Germinal center (tissue), 1 donor: ENCODE measurements at places on chromosomes 16 and 17.

GRCh38 chr16:57966204-57966771, 4.6 kb downstream of the CNGB1 start:
- DNase-seq, result no peak

DNA sequence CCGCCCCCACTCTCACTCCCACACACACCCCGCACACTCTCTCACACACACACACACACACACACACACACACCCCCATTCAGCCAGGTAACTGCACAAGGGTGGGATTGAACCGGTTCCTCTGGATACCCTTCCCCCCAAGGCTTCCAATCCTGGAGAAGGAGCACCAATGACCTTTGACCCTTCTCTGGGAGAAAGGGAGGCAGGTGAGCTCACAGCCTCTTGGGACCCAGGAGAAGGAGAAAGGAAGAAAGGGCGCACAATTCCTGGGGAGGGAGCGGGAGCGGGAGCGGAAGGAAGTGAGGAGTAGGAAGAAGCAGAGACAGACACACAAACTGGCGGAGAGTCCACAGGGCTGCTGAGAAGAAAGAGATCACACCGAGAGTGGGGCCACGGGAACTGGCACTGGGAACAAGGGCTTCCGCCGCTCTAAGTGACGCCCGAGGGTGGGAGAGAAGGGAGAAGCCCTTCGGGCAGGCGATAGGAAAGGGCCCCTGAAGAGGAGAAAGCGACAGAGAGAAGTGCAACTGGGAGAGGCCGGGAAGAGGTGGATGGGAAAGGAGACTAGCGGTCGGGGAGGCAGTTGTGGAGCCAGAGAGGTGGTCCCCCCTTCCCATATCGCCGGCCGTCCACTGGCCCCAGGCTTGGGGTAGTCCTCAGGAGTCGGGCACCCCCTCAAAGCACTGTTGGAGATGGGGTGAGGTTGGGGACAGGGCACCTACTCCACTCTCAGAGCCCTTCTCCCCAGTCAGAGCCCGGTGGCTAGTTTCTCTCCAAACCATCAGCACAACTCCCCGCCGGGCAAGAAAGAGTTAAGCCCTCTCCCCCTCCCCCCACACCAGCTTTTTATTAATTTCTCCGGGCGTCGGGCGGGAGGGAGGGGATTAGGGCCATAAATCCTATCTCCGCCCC, 1.3 kb downstream of the SAMD14 start:
- no peak for DNase-seq

GRCh38 chr16:86087011-86087895, 188.3 kb downstream of the IRF8 start:
- no peak for DNase-seq

DNA sequence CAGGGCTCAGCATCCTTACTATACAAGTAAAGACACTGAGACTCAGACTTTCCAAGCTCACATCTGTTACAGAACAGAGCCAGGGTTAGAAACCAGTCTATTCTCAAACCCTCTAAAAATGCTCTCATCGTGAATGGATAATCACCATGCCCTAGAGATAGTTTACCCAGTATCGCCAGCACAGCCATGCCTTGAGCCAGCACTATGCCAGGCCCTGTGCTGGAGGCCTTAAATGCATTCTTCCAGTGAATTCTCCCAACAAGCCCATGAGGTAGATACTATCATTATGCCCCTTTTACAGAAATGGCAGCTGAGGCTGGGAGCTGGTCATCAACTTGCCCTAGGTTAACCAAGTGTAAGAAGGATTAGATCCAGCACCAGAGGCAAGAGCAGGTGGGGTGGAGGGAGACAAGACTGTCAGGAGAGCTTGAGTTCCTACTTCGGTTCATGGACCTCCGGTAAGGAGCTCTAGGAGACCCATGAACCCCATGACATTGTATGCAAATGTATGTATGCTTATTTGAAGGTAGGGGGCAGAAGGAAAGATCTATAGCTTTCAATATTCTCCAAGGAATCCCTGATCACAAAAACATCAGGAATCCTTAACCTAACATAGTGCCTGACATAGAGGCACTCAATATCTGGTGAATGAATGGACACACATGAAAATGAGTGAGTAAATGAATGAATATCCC, 5.2 kb downstream of the KRT14 start:
- DNase-seq, result no peak

- DNase-seq, result no peak
These were observed 9.3 kb downstream of the ZNF689 start for GRCh38 chr16:30600929-30601328.

DNA sequence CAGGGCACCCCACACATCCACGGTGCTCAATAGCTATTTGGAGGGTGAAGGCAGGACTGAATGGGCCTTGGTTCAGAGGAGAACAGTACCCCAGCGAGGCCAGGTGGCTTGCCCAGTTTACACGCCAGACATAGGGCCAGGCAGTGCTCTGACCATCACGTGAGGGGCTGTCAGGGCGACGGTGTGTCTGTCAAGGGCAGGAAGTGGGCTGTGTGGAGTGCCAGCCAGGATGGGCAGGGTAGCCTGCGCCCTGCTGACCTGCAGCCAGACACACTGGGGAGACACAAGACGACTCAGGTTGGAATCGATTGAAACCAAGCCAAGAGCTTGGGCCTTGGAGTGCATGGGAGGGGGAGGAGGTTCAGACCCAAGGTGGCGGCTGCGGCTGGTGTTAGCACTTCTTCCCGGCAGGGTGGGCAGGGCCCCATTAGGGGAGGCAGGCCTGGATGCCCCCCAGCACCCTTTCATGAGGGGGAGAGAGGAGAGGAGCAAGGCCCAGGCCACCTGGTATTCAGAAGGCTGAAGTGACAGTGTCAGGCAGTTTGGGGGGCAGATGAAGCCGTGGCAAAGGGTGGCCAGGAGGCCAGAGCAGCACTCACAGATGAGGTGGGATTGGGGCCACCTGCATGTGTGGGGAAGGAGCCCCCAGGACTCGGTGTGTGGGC, 68.2 kb downstream of the SREBF1 start:
- DNase-seq, result no peak

DNA sequence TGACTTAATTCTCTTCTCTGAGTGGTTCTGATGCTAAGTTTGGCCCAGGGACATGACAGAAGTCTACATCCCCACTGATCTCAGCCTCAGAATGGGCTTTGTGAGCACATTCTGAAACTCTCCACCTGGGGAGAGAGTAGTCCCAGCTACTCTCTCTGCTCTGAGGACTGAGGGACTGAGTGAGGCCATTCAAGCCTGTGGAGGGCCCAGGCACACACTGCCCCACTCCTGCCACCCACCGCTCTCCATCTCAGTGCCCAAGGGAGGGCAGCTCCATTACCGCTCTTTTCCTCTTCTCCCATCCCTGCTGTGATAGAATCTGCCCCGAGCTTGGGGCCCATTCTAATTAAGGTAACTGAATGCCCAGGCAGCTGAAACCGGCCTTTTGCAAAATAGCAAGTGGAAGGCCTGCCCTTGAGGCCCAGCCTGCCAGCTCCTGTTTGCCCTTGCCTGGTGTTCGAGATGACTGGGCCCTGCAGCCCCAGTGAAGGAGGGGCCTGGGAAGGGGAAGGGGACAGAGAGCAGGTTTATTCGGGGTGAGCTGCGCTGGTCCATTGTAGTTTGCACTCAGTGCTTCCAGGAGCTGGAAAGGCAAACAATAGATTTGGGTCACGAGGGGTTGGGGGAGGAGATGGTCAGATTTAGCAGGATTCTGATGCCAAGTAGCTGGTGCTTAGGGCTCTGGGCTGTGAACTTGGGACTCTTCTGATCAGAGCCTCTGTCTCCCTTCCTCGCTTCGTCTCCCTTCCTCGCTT, 76.2 kb downstream of the RAB11FIP4 start:
- no peak for DNase-seq

DNA sequence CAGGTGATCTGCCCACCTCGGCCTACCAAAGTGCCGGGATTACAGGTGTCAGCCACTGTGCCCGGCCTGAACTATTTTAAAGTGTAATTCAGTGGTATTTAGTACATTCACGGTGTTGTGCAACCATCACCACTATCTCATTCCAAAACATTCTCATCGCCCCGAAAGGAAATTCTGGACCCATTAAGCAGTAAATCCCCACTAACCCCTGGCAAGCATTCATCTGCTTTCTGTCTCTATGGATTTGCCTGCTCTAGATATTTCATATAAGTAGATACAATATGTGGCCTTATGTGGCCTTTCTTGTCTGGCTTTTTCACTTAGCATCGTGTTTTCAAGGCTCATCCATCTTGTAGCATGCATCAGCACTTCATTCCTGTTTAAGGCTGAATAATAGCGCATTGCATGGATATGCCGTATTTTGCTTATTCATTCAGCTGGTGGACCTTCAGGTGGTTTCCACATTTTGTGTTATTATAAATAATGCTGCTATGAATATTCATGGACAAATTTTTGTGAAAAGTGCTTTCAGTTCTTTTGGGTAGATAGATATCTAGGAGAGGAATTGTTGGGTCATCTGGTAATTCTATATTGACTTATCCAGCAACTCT, 8.4 kb upstream of the HERPUD1 start:
- no peak for DNase-seq
